Stimulated activated CD4-positive, alpha-beta T cell treated with anti-CD3 and anti-CD28 coated beads, Interleukin-1b, Interleukin-23, amount 100 ng/mL, for 1 hour (primary cell): ENCODE measurements at places on chromosomes 11 and 22.

- DNase-seq: no peak
Observed at GRCh38 chr22:43094085-43094484, 4.9 kb upstream of the TTLL1 start.

GRCh38 chr22:38572065-38572464 lies 2.1 kb upstream of the DMC1 start:
- DNase-seq: no peak

GRCh38 chr22:26681395-26681821 lies 24.0 kb downstream of the MIAT start:
- no peak for DNase-seq

DNA sequence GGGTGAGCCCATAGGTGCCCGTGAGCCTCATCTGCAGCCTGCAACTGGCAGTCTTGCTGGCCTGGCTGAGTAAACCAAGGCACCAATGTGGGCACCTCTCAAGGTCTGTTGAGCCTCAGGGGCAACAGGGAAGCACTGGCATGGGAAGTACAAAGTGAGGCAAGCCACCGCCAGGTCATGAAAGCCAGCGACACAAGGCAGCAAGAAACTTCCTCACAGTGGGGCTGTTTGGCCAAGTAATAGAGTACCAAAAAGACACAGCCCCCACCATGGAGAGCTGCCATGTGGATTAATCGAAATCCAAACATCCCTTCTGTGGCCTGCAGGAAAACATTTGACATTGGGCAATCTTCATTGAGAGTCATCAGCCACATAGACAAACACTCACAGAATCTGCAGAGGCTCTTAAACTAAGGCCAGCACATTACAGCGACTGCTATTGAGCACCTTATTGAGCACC lies 43.6 kb upstream of the FIBIN start:
- no peak for DNase-seq

GRCh38 chr11:4090258-4090657 lies 4.3 kb upstream of the RRM1 start:
- DNase-seq: no peak

DNA sequence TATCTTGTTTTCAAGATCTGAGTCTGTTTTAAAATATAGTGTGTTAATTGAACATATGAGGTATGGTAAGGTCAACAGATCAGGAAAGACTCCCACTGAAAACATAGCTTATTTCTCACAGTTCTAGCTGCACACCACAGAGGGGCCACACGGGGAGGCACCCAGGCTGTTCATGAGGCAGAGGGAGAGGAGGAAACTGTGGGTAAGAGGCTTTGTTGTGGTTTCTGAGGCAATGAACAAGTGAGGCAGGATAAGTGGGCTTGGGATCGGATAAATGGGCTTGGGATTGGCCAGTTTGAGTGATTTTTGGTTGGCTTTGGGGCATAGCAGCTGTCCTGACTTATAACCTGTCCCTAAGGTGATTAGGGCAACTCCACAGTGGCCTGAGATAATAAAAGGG lies 242.1 kb downstream of the LUZP2 start:
- no peak for DNase-seq

GRCh38 chr22:29654882-29655281 lies 51.4 kb downstream of the NF2 start:
- no peak for DNase-seq

GRCh38 chr22:44753189-44754042 lies 1.0 kb downstream of the ARHGAP8 start:
- no peak for DNase-seq

GRCh38 chr11:70270104-70270876 lies at the start of gene PPFIA1:
Gene PPFIA1, plus strand, starts transcription at chr11:70270690. Its CDS starts 1,483 bp downstream, at chr11:70272173.
- peak; percentile 92 for DNase-seq

DNA sequence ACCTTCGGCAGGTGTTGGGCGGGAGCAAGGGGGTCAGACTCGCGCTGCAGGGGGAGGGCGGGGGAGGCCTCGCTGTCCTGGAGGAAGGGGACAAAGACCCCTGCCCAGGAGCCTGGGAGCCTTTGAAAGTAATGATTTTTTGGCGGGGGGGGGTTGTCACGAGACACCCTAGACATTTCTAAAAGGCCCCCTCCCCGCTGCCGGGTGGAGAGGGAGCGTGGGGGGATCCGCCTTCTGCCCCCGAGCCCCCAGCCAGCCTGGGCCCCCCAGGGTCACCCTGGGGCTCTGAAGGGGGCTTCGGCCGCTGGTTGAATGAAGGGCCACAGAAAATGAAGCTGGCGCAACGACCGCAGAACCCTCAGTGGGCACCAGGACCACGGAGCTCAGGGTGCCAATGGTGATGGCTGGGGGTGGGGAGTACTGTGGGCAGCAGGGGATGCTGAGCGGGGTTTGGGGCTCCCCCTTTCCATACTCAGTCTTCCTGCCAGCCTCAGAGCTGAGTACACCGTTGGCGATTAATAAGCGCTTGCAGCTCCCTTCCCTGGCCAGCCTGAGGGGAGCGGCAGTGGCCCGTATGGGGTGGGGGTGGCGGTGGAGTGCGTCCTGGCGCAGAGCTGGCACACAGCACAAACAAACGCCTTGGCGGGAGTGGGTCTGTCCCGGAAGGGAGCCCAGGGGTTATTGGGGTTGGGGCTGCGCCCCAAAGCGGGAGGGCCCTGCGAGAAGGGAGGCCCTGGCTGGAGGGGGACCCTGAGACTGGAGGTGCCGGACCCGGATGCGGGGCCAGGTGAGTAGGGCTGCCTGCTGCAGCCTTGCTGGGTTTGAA lies 1.2 kb upstream of the DUSP8 start:
- no peak for DNase-seq

DNA sequence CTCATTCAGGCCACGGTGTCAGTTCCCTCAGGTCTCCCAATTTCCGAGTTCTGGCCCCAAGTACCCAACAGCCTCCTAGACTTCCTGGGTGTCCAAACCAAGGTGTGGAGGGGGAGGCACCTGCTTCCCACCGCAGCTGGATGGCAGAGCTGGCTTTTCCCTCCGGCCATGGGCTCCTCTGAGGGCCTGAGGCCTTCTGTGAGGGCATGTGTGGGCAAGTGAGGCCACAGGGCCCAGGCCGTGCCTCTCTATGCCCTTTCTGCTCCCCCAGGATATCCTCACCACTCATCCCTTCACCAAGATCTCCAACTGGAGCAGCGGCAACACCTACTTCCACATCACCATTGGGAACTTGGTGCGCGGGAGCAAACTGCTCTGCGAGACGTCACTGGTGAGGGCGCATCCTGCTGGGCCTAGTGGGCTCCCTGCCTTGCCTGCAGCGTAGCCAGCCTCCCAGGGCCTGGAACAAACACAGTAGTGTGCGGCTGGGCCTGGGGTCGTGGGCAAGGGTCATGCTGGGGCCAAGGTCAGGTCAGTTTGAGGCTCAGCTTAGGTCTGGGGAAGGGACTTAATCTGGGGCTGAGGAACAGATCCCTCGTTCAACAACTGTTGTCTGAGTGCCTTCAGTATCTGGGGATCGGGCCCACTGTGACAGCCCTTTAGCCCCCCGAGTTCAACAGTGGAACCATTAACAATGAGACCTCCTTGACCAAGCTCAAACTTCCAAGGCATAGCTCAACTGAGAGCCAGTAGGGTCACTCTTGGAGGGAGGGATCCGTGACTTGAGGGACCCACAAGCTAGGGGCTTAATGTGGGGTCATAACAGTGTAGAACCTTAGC lies 85.8 kb downstream of the MYO7A start:
- no peak for DNase-seq

DNA sequence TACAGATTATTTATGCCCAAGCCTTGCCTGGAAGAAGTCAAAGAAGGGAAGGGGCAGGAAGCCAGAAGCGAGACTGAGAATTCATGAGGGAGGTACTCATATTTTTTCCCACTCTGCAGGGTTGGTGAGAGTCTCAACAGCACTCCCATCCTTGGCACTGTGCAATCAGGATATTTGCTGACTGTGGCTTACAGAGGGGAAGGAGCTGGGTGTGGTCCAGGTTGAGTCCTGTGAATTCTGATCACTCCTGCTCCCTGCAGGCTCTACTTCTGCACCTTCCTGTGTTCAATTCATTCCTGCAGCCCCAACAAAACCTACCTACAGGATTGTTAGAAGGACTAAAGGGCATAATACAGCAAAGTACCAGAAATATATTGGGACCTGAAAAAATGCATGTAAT lies 530.5 kb downstream of the INSC start:
- no peak for DNase-seq

GRCh38 chr11:61509043-61510029 lies 787 bp downstream of the LRRC10B start:
- DNase-seq: no peak

GRCh38 chr11:9922806-9923205 lies 258.9 kb downstream of the SWAP70 start:
- DNase-seq: no peak

GRCh38 chr11:109264128-109264527 lies 157.9 kb upstream of the C11orf87 start:
- DNase-seq: no peak

DNA sequence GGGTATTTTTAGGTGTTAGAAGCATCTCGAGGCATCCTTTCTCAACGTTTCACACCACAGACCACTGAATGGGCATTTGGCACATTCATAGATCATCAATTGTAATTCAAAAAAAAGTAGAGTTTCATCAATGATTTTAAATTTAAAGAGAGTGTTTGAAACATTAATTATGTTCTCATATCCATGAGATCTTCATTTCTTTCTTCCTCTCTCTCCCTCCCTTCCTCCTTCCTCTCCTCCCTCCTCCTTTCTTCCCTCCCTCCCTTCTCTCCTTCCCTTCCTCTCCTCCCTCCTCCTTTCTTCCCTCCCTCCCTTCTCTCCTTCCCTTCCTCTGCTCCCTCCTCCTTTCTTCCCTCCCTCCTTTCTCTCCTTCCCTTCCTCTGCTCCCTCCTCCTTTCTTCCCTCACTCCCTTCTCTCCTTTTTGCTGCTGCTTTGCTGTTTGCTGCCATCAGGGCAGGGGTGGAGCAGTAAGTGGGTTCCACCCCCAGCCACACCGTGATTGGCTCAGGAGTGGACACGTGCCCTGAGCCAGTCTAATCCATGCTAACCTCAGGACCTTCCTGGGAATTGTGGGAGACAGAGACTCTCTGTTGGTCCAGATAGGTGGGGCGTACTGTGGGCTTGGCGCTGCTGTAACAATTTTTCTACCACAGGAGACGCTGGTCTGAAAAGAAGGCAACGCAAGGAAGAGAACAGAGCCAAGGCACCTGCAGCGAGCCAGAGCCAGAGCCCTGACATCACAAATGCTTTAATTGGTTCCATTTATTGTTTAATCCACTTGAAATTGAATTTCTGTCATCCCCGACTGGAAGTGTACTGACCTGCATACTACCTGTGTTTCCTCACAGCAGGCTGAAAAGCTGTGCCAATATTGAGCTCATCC lies 33.7 kb upstream of the APOBEC3A start:
- DNase-seq: no peak

DNA sequence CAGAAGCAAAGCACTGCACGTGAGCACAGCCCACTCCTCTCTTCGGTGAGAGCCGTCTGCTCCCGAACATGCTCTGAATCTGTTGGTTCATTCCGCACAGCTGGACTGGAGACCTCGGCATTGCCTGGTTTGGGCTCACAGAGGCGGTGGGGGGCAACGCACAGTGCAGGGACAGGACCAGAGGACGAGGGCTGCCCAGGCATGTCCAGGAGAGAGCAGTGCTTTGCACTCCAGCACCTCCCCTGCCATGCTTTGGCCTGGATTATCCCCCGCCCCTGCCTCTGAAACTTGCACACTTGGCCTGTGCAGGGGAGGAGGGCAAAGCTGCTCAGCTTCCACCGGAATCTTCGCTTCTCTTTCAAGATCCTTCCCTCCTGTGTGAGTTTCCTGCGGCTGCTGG lies 536.5 kb downstream of the BRD1 start:
- no peak for DNase-seq

- no peak for DNase-seq
Observed at GRCh38 chr22:40966726-40967085, 15.5 kb downstream of the RBX1 start.

- no peak for DNase-seq
Observed at GRCh38 chr11:86955111-86955360, 159 bp downstream of the FZD4 start.

GRCh38 chr11:134118006-134118405 lies 49.1 kb downstream of the JAM3 start:
- DNase-seq: no peak

DNA sequence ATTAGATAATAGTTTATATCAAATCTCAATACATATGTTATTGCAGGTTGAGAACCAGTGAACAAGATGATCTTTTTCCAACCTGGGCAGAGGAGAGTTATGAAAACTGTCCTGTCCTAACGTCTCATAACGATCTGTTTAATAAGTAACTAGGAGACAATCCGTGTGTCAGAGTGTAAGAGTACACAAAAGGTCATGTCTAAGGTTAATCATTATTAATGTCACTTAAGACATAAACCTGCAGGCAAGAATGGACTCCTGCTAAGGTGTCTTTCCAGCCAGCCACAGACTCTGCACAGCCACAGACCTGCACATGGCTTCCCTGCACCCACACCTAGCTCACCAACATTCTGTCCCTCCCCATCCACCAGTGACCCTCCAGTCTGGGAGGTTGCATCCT lies 10.1 kb downstream of the SLC5A4 start:
- no peak for DNase-seq

DNA sequence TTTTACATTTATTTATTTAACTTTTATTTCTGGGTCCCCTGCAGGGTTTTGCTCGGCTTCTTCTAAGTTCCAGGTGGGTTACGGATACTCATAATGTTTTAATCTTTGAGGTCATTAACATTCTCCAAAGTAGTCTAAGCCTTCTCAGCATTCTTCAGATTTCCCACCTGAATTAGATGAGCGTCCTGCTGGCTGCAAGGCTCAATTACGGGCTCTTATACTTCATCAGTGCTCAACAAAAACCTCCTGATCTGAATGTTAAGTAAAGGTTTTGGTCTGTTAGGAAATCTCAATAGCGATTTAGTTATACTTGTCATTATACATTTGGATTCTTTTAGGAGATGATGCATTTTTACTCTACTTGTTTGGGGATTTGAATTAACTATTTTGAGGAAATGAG lies 27.3 kb upstream of the NFRKB start:
- no peak for DNase-seq

GRCh38 chr11:91538065-91538464 lies 686.6 kb upstream of the FAT3 start:
- no peak for DNase-seq

GRCh38 chr11:95805869-95806268 lies 15.6 kb downstream of the CEP57 start:
- no peak for DNase-seq

DNA sequence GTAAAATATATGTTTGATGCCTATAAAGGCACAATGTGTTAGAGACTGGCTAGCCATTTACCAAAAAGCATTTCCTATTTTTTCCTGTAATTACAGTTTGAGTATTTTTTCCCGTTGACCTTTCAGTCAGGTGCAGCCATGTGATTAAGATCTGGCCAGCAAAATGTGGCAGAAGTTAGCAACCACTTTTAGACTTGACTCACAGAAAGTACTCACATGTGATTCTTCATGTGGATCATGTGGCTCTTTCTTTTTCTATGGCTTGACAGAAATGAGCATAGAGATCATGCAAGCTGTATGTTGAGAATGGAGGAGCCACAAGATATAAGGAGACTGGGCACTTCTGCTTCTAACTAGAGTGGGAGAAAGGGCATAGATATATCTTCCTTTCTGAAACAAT lies 27.3 kb upstream of the RAB38 start:
- no peak for DNase-seq

GRCh38 chr11:129695571-129696308 lies 119.9 kb upstream of the TMEM45B start:
- DNase-seq: peak; percentile 12

- DNase-seq: peak; percentile 51
Observed at GRCh38 chr11:3091846-3092602, 34.8 kb upstream of the CARS1 start.
